Urothelium cell line (cell line): ENCODE measurements at places on chromosomes 5 and 9.
A peak's percentile ranks its signal among the peaks of the same experiment; 100 is the strongest.

GRCh38 chr5:102617191-102618187 lies 118.7 kb upstream of the SLCO6A1 start:
- no peak for DNase-seq

GRCh38 chr5:17115855-17116254 lies 101.6 kb upstream of the BASP1 start:
- DNase-seq: no peak

GRCh38 chr5:149924486-149924885 lies 20.1 kb downstream of the PDE6A start:
- DNase-seq: no peak

DNA sequence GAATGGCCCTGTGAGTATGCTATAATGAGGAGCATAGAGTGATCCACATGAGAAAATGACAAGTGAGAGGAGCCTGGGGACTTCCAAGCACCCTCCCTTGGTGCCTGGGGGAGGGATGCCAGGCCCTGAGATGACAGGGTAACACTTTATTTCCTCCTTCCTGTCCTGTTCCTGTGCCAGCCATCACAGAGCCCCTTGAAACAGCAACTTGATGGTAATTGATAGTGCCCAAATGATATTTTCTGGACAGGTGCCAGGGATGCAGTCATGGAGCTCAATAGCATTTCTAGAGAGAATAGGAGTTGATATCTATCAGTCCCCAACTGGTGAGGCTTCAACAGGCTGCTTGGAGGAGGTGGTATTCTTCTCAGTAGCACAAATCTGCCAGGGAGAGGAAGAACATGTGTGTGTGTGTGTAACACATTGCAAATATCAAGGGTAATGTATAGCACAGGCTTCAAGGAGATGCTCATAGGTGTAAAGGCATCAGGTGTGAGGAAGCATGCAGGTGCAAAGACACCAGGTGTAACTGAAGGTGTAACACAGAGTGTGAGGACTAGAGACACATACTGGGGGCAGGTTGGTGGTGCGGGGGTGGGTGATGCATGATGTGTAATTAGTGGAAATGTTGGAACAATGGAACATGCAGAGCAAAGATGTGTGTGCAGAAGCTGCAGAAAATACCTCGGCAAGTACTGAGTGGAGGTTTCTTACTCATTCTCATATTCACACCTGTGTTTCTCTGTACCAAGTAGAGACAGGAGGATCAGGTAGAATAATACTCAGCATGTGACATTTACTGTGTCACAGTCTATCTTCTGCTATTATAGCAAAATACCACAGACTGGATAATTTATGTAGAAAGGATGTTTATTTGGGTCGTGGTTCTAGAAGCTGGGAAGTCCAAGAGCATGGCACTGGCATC lies 18.1 kb upstream of the WWC1 start:
- no peak for DNase-seq

DNA sequence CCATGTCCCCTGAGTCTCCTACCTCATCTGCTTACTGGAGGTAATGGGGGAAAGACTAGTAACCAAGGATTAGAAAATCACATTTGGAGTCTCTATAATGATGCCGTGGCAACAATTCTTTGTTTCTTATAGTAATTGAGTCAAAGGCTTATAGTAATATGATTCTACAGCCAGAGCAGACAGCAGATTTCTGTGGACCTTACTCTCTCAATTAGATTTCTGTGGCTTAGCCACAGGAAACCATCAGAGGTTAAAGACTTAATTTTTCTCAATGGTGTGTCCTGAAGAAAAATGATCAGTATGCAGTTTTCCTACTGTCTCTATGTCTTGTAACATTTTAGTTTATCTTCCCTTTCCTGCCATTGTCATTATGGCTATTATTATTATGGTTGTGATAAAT lies 59.3 kb upstream of the CD180 start:
- DNase-seq: no peak

- DNase-seq: no peak
These were observed 126.9 kb downstream of the TTC39B start for GRCh38 chr9:15180124-15180523.

DNA sequence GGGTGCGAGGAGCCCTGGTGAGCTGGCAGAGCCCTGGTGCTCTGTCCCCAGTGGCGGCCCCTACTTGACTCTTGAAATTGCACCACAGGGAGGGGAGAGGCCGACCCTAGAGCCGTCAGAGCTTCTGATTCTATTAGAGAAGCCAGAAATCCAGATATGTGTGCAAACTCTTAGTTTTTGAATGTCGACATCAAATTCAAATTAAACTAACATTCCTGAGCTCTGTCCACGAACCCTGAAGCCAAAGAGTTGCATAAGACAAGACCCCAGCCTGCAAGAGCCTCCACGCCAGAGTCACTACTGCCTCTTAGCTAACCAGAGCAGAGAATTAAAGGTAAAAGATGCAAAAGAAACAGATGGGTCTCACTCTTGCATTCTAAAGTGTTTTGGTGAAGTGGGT lies 29.8 kb upstream of the MSX2 start:
- no peak for DNase-seq

DNA sequence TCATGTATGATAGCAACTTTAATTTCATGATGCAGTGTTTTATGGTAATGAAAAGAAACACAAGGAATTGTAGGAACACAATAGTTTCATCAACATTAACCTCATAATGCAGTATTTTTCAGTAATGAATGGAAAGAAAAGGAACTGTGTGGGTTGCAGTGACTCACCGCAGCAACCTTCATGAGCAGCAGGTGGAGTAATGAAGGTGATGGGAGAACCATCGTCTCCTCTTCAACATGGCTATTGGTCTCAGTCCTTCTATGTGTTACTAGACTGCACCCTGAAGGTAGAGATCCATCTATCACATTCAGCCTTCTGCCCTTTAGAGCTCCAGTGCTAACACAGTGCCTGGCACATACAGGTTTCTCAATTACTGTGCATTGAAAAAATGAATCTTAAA lies 58.0 kb downstream of the TMEM215 start:
- no peak for DNase-seq

DNA sequence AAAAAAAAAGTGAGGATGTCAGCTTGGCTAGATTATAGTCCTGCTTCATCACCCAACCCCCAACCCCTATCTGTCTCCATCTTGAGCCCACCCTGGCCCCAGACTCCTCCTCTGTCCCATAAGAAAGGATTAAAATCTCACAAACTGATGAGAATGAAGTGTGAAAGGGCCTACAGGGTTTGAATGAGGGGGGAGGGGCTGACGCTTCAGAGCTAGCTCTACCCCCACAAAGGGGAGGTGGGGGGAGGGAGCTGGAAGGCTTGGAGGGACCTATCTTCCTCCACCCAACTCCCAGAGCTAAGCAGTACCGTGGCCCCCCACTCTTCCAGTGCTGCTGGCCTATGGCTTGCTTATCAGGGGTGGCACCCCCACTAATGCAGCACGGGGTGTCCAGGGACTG lies 43.7 kb upstream of the HAND1 start:
- no peak for DNase-seq

- DNase-seq: no peak
These were observed 331.2 kb downstream of the TLE4 start for GRCh38 chr9:79902825-79903600.

GRCh38 chr5:108749128-108749861 lies 1.6 kb downstream of the FER start:
- peak; percentile 82 for DNase-seq

- no peak for DNase-seq
These were observed 287.0 kb downstream of the PIK3R1 start for GRCh38 chr5:68502531-68502930.

GRCh38 chr9:125258832-125259534 lies 2.6 kb upstream of the GAPVD1 start:
- DNase-seq: no peak

DNA sequence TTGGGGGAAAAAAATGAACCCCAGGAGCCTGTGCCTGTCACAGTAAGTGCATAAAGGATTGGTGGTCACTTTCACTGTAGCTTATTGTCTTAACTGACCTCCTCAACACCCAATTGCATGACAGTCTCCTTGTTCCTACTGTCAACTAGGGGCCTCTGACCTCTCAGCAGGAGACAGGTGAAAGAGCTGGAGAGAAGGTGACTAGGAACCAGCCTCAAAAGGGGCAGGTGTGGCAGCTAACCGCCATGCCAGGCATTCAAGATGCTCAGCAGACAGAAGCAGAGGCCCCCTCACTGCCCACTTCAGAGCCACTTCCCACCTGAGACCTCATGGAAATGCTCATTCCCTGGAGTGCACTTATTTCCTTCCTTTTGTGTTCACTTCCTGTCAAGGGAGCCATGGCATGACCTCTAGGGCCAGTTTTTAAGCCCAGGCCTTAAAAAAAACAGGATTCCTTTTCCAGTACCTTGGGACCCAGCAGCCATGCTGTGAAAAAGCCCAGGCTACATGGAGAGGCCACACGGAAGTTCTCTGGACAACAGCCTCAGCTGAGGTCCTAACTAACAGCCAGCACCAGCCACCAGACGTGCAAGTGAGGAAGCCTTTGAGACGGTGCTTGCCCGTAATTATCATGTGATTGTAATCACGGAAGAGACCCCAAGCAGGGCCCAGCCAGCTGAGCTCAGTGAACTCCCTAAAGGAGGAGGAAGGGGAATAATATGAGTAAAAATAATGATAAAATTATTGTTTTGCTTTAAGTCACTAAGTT lies 74.9 kb downstream of the NSUN2 start:
- DNase-seq: no peak

DNA sequence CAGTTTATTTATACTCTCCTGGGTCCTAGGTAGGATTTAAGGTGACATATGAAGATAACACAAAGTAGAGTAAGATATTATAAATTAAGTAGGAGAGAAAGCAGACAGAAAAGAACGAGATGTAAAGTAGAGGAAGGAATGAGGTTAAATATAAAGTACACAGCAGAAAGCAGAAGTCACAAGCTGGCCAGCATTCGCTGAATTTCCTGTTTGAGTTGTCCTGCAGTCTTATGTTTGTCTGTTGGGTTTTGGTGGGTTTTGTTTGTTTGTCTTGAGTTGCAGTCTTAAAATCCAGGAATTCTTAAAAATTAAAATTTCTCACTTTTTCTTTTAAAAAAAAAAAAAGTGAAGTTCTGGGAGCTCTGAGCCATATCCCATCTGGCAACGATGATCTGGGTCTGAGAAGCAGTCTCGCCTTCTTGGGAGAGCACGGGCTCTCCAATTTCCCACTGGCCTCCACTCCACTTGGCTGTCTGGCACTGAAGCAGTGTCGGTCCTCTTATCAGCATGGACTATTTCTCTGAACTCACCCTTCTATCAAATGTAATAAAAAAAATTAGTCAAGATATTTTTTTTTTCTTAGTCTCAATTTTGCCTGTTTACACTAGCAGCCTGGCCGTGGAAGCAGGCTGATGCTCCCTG lies 2.0 kb downstream of the S100Z start:
- no peak for DNase-seq
